Pancreas (tissue), 10 donors: ENCODE measurements at places on chromosomes 13 and 19.
A peak's percentile ranks its signal among the peaks of the same experiment; 100 is the strongest.

- no peak for DNase-seq
These were observed 47.5 kb downstream of the CRTC1 start for GRCh38 chr19:18730885-18731513.

GRCh38 chr13:27967203-27967735 lies 1.8 kb downstream of the CDX2 start:
- no peak for DNase-seq

DNA sequence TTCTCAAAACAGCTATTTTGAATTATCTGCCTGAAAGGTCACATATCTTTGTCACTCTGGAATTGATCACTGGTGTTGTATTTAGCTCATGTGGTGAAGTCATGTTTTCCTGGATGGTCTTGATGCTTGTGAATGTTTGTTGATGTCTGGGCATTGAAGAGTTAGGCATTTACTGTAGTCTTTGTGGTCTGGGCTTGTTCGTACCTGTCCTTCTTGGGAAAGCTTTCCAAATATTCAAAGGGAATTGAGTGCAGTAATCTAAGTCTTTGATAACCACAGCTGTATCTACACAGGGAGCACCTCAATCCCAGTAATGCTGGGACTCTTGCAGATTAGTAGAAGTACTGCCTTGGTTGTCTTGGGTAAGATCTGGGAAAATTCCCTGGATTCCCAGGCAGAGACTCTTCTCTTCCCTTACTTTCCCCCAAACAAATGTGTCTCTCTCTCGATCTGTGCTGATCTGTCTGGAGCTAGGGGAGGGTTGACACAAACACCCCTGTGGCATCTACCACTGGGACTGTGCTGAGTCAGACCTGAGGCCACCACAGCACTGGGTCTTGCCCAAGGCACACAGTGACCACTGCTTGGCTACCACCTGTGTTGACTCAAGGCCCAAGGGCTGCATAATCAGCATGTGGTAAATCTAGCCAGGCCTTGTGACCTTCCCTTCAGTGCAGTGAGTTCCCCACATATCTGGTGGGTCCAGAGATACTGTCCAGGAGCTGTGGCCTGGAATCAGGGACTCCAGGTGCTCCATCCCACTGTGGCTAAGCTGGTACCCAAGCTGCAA lies 5.5 kb upstream of the CYP4F3 start:
- DNase-seq, result no peak

DNA sequence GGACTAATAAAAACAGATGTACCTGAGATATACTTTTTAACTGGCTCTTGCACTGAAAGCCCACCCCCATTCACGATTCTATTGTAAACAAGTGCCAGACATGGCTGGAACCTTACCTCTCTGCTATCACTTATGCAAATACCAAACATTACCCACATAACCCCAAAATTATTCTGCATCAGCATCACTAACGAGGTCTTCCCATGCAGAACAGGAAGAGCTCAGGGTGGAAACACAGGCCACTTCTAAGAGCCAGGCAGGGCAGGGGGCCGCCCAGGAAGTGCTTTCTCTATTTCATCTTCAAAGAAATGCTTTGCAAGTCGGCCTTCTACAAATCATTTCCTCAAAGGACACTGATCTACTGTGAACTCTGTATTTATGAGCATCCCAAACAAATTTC lies 7.3 kb downstream of the IRS2 start:
- no peak for DNase-seq

GRCh38 chr13:66835040-66835628 lies 395.0 kb downstream of the PCDH9 start:
- peak; percentile 70 for DNase-seq
